GM13977 (cell line): ENCODE measurements at places on chromosomes 7 and 10.

DNA sequence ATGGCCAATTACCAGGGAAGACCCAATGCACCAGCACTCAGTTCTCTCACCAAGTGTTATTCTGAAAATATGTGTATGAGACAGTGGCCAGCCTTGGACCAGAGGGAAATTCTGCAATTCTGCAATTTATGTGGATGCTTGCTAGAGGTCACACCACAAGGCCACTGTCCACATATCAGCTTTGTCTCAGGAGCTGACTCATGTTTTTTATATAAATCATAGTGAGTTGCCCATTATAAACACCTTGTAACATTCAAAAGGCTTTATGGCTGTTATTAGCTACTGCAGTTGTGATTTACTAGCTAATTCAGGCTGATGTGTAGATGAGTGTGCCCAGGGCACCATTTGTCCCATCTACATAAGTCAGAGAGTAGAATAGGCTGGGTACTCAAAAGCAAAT lies 649.0 kb downstream of the LRMDA start:
- DNase-seq = no peak

- DNase-seq = no peak
Observed at GRCh38 chr10:28676326-28676967, 874 bp upstream of the BAMBI start.

GRCh38 chr7:45021604-45022296 lies 21.7 kb downstream of the CCM2 start:
- DNase-seq = no peak

DNA sequence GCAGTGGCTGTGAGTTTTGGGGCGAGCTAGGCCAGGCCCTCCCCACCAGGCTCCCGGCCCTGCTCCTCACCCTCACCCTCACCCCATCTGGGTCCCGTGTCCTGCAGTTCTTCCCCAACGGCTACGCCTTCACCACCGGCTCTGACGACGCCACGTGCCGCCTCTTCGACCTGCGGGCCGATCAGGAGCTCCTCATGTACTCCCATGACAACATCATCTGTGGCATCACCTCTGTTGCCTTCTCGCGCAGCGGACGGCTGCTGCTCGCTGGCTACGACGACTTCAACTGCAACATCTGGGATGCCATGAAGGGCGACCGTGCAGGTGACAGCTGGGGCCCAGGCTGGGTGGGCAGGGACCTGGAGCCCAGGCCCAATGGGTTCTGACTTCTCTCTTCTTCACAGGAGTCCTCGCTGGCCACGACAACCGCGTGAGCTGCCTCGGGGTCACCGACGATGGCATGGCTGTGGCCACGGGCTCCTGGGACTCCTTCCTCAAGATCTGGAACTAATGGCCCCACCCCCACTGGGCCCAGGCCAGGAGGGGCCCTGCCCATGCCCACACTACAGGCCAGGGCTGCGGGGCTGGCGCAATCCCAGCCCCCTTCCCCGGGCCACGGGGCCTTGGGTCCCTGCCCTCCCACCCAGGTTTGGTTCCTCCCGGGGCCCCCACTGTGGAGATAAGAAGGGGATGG lies 4.9 kb downstream of the GNB2 start:
- peak; percentile 28 for DNase-seq

GRCh38 chr7:11753433-11753832 lies 78.6 kb downstream of the THSD7A start:
- no peak for DNase-seq

DNA sequence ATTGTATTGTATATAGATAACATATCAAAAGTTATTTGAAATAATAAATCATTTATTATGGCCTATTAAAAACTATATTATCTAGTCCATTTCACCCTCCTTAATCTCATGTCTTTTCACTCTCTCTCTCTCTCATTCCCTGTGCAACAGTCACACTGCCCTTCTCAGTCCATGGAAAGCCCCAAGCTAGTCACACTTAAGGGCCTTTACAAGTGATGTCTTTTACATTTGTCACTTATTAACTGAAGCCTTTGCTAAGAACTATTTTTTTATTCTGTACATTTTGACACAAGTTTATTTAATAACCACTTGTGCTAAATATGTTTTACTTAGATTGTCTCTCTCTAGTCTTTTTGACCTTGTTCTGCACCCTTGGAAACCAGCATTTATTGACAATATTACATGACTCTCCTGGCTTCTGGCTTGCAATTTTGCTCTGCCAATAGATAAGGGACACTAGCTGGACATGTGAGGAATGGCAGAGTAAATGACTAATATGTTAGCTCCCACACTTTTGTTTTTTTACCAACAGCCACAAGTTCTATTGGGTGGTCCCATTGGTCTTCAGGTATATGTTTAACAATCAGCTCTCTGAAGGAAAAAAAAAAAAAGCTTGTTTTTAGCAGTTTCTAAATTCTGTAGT lies 706.8 kb upstream of the POT1 start:
- DNase-seq = no peak

DNA sequence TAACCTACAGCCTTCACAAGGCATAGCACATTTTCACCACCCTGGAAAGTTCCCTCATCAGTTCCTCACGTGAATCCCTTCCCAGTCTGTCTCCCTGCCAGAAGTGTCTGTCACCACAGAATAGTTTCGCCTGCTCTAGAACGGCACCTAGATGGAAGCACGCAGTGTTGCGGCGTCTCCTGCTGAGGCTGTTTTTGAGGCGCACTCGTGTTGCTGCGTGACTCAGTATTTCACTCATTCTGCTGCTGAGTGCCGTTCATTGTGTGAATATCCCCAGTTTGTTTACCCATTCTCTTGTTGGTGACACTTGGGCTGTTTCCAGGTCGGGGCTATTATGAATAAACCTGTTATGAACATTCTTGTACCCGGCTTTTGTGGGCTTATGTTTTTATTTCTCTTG lies 12.8 kb downstream of the NOS3 start:
- DNase-seq = no peak

DNA sequence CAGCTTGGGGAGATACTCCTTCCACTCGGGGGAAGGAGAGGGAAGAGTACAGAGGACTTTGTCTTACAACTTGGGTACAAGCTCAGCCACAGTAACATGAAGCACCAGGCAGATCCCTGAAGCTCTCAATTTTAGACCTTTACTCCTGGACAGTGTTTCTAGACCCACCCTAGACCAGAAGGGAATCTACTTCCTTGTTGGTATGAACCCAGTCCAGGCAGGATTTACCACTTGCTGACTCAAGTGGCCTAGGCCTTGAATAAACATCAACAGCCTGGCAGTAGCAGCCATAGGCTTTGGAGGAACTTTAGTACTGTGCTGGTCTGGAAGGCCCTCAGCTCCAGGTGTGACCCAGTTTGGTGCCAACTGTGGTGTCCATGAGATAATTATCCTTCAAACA lies 173.1 kb downstream of the ADRA2A start:
- no peak for DNase-seq

DNA sequence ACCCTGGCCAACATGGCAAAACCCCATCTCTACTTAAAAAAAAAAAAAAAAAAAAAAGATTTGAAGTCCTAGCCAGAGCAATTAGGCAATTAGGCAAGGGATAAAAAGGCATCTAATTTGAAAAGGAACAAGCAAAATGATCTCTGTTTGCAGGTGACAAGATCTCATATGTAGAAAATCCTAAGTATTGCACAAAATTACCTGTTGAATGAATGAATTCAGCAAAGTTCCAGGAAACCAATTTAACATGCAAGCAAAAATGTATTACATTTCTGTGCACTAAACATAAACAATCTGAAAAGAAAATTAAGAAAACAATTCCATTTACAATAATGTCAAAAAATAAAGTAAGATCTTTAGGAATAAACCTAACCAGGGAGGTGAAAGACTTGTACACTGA lies 5.2 kb downstream of the PILRB start:
- DNase-seq = no peak

DNA sequence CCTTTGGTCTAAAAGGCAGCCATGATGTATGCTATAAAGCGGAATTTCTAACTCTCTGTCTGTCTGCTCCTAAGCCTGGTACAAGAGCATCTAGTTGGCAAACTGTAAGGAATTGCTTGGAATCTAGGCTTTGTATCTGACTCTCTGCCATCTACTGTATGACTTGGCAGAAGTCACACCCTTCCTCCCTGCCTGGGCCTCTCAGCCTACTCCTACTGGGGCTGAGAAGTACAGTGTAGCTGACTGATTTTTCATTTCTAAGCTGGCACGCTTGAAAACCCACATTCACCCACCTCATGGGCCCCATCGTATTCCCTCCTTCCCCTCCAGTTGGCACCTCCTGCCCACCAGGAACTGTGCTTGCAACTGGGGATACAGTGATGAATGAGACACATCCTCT lies 435.2 kb downstream of the PLXNA4 start:
- DNase-seq = no peak

- no peak for DNase-seq
Observed at GRCh38 chr10:58436071-58436470, 50.9 kb downstream of the TFAM start.

DNA sequence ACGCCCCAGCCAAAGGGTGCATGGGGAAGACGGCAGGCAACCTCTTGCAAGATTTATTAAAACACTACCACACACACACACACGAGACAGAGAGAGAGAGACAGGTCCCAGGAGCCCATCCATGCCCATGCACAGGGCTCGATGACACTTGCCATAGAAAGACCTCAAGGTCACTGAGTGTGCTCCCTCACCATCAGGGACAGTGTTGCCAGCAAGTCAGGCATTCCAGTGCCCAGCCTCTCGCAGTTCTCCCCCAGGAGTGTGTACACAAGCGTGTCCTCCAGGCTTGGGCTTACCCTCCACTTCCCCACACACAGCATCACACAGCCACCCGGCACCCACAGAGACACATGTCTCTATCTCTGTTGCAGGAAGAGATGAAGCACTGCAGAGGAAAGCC lies 46.8 kb upstream of the SLF2 start:
- no peak for DNase-seq

DNA sequence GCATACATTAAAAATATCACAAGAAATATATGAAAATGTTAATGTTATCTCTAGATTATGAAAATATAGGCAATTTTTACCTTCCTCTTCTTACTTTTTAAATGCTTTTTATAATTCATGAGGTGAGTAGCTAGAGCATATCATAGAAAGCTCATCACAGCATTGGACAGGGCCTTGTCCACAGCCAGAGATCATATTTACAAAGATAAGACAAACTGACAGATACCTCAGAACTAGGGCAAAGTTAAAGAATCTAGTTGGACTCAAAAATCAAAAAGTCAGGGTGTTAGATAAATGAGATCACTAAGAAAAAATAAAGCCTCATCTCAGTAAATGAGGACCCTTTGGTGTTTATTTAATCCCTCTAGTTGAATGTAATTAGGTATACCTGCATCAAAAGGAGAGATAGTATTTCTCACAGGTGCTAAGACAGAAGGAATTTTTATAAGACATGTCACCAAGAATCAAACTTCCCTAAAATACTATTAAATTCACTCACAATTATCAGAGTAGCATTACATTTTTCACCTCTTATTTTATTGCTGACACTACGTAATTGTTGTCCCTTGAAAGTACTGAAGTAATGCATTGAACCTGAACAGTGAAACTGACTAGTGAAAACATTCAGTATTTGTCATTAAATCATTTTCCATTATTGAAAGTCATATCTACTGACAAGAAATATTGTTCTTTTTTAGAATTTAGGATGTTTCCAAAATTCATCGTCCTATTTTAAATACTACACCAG lies 25.6 kb downstream of the CFAP69 start:
- no peak for DNase-seq

DNA sequence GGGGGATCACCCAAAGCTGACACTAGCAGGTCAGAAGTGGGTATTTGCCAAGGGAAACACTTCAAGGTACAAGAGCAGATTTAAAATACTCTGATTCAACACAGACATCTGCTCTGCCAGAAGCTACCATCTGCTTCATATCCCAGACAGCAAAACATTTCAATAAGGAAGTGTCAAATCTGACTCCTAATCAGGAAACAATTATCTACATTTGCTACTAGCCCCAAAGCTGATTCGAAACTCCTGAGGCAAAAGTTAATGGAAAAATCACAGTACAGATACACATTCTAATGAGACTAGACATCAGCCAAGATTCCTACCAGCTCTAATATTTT lies 48.9 kb downstream of the PARD3 start:
- DNase-seq = no peak

DNA sequence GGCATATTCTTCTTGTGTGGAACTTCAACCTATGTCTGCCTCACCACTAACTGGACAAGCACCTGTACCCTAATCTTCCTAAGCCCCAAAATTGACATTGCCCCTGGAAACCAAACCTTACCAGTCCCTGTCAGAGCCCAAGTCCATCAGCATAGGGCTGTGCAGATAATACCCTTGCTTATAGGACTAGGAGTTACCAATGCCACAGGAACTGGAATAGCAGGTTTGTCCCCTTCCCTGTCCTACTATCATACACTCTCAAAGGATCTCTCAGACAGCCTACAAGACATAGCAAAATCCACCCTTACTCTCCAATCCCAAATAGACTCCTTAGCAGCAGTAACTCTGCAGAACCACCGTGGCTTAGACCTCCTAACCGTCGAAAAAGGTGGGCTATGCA lies 19.8 kb downstream of the ZNF107 start:
- DNase-seq = no peak

DNA sequence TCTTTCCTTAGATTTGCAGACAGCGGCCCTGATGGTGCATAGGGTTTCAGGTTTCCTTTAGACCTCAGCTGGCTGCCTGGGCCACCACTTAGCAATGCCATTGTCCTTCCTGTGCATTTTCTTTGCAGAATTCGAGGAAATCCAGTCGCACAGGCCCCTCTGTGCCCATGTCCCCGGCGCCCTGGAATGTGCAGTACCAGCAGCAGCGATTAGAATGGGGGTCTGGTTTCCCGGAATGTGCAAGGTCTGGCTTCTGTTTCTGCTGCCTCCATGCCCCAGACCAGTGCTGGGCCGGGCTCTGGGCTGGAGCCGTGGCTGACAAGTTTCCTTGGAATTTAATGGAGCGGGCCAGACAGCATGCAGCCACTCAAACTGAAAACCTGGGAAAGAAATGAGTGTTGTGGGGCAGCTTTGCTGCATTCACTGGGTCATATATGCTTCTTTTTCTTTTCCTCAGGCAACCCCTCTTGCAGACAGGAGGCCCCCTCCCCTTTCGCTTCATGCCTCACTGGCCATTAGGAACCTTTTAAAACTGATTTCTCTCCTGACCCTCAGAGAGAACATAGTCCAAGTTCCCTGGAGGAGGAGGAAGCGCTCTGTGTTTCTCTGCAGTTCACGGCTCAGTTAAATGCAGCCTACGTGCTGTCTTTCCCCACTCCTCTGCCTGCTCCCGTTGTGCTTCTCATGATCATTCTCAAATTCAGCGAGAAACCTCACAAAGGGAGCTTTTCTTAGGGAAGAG lies 14.4 kb downstream of the HTRA1 start:
- no peak for DNase-seq
